ENCODE measurements at places on chromosomes 5 and 9. TPM values are rescaled to one million over a fixed set of nuclear protein-coding genes. Genes with fewer than 3 reads are reported as not detected.
A peak's percentile ranks its signal among the peaks of the same experiment; 100 is the strongest.

The PCDHB10 gene
- total RNA-seq = 0.56 TPM

The HRH2 gene
- 0.84 TPM for total RNA-seq

The FBXO4 gene
- total RNA-seq = 7.8 TPM

DNA sequence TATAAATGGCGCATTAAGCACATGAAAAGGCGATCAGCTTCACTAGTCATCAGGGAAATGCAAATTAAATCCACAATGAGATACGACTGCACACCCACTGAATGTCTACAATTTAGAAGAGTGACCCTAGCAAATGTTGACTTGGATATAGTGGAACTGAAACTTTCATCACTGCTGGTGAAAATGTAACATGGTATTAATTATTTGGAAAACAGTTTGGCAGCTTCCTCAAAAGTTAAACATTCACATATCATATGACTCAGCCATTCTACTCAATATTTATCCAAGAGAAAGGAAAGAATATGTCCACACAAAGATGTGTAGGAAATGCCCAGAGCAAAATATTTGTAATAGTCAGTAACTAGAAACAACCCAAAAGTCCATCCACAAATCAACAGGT, 146.5 kb downstream of the LPAR1 start:
- DNase-seq = no peak

GRCh38 chr9:116002181-116002580, 151.4 kb upstream of the PAPPA start:
- no peak for DNase-seq

- no peak for DNase-seq
These were observed 167.6 kb upstream of the WWC1 start for GRCh38 chr5:168123631-168124528.

DNA sequence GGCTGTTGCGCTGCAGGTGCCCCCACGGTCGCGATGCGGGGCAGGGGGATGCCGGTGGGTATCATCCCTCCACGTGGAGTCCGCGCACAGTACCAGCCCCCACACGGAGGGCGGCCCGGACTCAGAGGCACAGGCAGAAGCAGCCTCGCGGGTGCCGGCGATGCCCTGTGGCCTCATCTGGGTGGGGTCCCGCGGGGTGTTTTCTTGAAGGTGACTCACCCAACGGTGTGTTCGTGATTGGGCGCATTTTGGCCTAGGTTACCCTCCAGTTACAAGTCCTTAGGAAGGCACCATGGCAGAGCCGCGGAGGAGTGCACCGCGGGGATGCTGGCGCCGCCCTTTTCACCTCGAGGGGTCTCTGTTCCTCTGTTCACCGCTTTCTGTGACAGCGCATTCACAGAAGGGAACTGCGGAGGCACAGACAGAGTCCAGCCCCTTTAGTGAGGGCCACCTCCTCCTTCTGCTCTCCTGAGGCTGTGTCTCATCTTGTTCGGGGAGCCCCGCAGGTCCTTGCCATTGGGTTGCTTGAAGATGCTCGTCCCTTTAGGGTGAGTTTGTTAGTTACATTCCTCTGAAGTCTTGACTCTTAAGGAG, 21.6 kb upstream of the EXOC3 start:
- no peak for DNase-seq

GRCh38 chr9:126348911-126349550, 22.4 kb downstream of the MVB12B start:
- peak; percentile 74 for DNase-seq

- DNase-seq = no peak
These were observed 49.9 kb upstream of the JAK2 start for GRCh38 chr9:4935001-4935672.

GRCh38 chr9:130780865-130781504, 54.1 kb upstream of the ABL1 start:
- DNase-seq = peak; percentile 64

The CDKN2A gene
- total RNA-seq = 0.34 TPM

DNA sequence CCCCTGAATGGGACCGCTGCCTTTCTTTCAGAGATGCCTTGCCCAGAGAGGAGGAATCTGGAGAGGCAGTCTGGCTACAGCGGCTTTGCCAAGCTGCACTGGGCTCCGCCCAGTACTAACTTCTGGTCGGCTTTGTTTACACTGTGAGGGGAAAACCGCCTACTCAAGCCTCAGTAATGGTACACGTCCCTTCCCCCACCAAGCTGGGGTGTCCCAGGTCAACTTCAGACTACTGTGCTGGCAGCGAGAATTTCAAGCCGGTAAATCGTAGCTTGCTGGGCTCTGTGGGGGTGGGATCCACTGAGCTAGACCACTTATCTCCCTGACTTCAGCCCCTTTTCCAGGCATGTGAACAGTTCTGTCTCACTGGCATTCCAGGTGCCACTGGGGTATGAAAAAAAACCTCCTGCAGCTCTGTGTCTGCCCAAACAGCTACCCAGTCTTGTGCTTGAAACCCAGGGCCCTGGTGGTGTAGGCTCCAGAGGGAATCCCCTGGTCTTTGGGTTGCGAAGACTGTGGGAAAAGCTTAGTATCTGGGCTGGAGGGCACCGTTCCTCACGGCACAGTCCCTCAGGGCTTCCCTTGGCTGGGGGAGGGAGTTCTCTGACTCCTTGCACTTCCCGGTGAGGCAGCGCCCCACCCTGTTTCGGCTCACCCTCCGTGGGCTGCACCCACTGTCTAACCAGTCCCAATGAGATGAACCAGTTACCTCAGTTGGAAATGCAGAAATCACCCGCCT, 171.2 kb downstream of the CWC27 start:
- peak; percentile 37 for DNase-seq

GRCh38 chr9:127838375-127839078, 15.9 kb downstream of the ENG start:
- DNase-seq = no peak

DNA sequence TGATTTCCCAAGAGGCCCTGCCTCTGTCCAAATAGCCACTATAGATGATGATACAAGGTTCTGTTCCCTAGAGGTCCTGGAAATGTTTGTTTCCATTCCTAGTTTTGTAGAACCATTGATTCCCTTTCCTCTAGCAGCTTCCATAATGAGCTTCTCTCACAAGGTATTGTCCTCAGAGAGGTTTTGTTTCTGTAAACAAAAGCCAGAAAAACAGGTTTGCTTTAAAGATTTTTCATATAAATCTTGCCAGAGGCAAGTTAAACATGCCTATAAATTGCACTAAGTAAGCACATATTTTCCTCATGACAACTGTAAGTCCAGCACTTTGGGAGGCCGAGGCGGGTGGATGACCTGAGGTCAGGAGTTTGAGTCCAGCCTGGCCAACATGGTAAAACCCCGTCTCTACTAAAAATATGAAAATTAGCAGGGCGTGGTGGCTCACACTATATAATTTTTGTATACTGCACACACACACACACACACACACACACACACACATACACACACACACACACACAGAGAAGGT, 1787.7 kb downstream of the EFNA5 start:
- no peak for DNase-seq

DNA sequence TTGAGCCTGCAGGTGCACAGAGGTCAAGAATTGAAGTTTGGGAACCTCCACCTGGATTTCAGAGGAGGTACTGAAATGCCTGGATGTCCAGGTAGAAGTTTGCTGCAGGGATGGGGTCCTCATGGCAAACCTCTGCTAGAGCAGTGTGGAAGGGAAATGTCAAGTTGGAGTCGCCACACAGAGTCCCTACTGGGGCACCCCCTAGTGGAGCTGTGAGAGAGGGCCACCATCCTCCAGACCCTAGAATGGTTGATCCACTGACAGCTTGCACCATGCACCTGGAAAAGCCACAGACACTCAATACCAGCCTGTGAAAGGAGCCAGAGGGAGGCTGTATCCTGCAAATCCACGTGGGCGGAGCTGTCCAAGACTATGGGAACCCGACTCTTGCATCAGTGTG, 78.0 kb downstream of the GABRA1 start:
- DNase-seq = no peak

- DNase-seq = no peak
These were observed 729.6 kb upstream of the WWC1 start for GRCh38 chr5:167561796-167562195.

DNA sequence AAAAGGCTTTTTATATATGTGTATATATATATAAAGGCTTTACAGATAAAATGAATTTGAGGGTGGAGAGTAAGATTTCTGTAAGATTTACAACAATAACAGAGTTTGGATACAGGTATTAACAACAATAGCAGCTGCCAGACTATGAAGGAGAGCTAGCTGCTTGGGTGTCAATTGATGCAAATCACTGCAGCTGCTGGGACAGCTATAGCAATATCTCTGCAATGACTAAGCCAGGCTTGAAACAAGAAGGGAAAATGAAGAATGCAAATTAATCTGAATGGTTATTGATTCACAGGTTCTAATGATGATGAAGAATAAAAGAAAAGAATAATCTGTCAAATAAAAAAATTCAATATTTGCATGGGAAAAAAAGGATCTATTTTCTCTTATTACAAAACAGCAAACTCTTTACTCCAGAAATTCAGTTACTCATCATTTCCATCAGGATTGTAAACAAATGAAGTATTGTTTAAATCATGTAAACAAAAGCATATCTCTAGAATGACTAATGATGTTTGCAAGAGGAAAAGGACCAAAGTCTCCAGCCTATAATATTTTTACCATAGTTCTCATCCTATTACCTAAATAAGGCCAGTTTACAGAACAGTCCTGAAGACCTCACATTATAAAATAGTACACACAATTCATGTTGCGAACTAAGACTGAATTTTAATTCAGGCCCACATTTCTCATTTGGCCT, 219.0 kb downstream of the HTR1A start:
- DNase-seq = no peak

DNA sequence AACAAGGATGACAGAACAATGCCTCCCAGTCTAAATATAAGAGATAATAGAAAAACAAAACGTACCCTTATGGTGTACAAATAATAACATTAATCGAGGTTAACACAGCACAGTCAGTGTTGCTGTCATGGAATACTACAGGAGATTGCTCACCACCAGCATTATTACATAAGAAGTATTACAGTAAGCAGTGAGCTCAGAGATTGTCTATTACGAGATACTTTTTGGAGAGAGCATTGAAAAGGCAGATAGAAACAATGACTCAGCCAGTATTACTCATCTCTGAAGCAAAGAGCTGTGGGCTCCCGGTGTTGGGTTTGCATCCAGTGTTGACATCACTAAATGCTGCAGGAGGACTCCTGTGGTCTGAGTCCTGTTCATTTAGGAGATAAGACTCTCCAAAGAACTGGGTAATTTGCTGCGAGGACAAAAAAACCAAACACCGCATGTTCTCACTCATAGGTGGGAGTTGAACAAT, 191.9 kb upstream of the SEMA6A start:
- no peak for DNase-seq

- no peak for DNase-seq
These were observed 2.6 kb downstream of the IRX1 start for GRCh38 chr5:3598207-3598606.

GRCh38 chr9:96413302-96414221, 4.6 kb downstream of the ZNF367 start:
- no peak for DNase-seq

DNA sequence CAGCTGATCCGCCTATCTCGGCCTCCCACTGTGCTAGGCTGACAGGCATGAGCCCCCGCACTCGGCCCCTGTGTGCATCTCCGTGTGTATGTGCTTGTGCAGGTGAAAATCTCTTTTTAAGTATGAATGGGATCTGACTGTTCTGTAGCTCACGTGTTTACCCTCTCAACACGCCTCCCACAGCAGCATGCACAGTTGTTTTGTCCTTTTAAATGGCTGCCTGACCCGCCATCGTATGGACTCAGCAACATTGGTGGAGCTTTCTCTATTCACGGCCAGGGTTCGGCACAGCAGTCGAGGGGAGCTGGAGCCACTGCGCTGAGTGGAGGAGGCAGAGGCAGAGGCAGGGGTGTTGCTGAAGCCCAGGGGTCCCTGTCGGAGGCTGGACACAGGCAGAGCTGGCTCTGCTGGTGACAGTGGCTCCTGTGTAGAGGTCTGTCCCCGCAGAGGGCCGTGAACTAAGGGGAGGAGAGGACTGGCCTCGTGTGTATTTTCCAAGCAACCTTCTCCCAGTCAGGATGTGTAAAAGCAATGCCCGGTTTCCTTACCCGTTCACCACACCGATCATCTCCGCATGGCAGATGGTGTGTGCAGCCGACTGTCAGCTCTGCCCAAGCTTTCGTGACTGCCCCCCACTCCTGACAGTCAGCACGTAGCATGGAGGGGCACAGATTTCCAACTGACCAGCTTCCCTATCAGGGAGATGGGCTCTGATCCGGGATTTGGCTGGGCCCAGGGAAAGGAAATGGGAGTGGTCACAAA, 37.3 kb downstream of the MRPL36 start:
- no peak for DNase-seq

The BTNL9 gene
- total RNA-seq = 4.1 TPM

DNA sequence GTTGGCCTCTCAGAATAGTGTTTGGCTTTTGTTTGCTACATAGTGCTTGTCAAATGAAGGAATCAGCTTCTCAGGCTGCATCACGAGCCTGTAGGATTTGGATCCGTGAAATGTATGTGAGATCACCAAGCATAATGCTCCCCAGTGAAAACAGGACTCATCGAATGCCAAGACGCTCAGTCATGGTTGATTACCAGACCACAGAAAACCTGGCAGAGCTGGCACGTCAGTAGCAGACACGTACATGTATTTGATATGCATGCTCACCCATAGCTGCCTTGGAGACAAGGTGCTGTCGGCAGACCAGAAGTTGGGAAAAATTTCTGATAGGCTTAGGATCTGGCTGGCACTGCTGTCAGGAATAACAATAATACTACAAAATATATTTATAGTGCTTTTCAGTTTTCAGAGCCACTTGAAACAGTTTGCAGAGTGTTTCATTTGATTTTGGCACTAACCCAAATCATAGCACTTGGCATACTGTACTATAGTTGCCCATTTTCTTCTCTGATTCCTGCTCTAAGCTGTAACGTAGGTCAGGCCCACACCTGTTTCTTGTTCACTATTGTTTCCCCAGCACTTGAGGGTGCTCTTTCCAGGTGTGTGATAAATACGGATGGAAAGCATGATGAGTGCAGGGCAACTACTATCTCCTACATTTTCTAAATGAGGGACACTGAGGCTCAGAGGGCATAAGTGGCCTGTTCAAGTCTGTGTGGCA, 226.1 kb downstream of the NR3C1 start:
- DNase-seq = no peak

The SCGB3A2 gene
- not detected for total RNA-seq

DNA sequence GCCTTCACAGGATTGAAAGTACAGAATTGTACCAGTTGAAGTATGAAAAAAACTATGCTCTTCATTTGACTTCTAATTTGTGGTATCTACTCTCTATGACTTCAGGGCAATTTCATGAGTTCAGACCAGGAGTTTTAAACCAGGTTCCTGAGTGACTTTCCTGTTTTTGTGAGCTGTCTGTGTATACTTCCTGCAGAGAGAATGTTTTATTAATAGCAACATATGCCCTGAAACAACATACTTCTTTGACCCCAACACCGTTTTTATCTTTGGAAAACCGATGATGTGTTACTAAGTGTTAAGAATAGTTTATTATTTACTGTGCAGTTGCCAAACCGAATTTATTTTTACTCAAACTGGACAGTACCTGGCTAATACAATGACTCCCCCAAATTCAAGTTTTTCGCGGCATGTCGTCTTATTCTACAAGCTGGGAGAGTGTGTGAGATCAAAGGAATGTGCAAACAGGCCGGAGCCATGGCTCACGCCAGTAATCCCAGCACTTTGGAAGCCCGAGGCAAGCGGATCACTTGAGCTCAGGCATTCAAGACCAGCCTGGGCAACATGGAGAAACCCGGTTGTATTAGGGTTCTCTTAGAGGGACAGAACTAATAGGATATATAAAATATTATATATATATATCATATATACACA, 58.7 kb upstream of the ERBIN start:
- DNase-seq = no peak

- no peak for DNase-seq
These were observed 45.1 kb downstream of the S1PR3 start for GRCh38 chr9:89036383-89036782.

The RLN1 gene
- total RNA-seq = not detected
